Hematopoietic multipotent progenitor cell treated with erythropoietin and hydrocortisone succinate and interleukin-3 and kit ligand, for 17 days (in vitro differentiated cells): ENCODE measurements at places on chromosomes 13 and 19.

DNA sequence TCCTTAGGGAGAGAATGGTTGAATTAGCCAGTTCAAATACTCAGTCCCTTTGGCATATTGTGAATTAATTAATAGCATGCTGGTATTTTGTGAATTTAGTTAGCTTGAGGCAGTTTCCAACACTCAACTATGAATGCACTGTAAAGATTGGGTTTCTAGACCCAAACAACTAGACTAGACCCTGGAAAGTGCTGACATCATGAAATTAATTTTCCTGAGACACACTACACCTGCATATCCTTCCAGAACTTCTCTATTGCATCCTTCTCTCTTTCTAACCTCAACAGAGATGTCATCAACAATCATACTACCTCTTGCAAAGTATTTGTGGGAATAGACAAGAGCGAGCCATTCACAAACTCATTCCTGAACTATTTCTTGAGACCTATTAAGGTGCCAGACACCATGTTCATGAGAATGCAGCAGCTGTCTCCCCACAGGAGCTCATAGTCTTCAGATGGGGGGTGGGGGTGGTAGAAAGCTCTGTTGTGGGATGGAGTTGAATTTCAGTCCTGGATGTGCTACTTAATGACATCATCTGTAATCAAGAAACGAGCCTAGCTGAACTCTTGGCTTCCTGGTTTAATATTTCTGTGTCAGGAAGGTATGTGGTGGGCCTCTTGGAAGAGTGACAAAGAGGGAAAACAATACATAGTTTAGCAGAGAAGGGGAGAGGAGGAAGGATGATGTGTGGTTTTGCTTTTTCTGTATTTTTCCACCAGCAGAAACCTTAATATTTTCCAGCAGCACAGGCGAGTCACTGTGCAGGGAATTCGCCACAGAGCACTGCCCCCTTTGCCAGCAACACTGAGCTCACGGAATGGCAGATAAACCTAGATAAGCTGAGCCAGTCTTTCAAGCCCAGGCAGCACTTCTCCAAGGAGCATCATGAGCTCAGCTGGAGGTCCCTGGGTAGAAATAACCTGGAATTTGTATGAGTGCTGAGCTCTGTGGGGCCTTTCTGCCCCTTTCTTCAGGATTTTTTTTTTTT is 53.1 kb upstream of the CYSLTR2 start:
- no peak for DNase-seq

GRCh38 chr19:31578326-31578725 is 229.1 kb upstream of the TSHZ3 start:
- no peak for DNase-seq

DNA sequence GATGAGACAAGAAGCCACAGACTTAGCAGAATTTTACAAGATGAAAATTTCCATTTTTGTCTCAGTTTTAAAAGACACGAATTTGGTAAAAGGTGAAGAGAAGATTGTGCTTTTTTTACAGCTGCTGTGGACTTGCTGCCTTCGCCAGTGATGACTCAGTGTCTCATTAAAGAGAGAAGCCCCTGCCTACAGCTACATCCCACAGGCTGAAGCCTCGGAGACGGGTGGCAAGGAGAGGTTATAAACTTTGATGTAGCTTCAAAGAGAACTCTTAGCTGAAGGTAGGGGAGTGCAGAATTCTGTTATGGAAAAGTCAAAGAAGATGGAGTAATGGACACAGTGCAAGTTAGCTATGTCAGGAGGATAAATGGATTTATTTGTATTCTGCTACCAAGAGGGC is 683.4 kb upstream of the ARGLU1 start:
- DNase-seq, result no peak

GRCh38 chr13:48975101-48975855 is 434 bp upstream of the FNDC3A start:
- DNase-seq, result peak; percentile 46

DNA sequence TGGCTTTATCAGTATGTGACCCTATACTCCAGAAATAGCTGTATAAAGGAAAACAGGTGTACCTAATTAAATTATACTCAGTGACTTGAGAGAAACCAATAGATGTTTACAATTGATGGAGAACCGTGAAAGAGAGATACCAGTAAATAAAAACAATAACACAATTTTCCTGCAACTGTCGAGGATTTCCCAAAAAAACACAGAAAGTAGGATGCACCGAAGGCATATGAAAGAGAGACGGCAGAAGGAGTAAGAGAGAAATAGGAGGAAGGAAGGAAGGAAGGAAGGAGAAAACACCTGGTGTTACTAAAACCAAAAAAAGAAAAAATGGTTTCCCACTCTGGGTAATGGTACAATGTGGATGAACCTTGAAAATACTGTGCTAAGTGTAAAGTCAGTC is 6.8 kb upstream of the ZNF229 start:
- no peak for DNase-seq

DNA sequence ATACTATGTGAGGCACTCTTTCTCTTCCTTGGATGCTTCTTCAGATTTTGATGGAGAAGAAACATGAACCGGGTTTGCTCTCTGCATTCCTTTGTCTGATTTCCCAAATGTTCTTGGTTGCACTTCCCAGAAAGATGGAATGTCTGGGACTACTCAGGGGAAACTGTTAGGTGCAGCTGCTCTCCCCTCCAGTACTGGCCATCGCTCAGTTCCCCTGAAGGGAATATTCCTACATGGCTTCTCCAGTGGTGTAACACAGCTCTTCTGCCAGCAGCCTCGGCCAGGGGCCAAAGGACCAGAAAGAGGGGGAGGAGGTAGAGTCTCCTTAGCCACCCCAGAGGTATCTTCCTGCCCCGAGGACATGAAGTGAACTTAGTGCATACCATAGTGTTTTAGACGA is 33.5 kb upstream of the SPRY2 start:
- no peak for DNase-seq

GRCh38 chr13:83879431-83880171 is 2.7 kb downstream of the SLITRK1 start:
- DNase-seq, result no peak

- DNase-seq, result no peak
These were observed 7.7 kb downstream of the DZIP1 start for GRCh38 chr13:95636853-95637252.

GRCh38 chr13:35838356-35838755 is 292.8 kb downstream of the DCLK1 start:
- no peak for DNase-seq

DNA sequence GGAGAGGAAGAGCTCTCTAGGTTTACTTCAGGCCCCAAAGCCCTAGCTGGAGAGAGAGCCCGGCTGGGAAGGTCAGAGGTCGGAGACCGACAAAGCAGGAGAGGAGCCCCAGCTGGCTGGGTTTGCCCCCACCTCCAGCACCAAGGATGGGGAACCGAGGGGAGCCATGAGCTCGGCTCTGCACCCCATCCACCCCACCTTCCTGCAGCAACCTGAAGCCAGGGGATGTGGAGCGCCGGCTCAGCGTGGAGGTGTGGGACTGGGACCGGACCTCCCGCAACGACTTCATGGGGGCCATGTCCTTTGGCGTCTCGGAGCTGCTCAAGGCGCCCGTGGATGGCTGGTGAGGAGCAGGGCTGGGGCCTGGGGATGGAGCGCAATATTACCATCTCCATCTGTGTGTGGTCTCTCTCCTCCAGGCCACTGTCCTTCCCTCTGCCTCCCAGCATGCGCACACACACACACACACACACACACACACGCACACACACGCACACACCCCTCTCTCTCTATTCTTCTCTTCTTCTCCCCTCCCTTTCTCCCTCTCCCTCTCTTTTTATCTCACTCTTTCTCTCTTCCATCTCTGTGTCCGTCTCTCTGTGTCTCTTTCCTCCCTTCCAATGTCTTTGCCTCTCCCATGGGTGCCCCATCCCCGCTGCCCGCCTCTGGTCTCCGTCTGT is 10.4 kb downstream of the PRKCG start:
- no peak for DNase-seq

DNA sequence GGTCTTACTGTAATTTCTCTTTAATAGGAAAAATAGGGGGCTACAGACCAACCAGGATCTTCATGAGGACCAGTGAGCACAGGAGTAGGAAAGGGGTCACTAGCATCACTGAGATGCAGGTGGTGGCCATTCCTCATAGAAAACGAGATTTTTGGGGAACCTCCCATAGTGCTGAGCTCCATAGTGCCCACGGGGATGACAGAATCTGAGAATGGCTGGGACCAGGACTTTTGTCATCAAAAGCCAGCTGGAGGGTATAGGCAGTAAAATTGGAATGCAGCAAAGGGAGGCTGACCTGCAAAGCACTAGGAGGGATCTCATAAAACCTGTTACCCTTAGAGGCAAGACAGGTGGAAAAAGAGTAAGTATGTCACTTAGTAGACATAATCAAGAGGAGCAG is 28.4 kb upstream of the CEACAM21 start:
- no peak for DNase-seq

GRCh38 chr13:26133286-26133685 is 81.5 kb upstream of the SHISA2 start:
- DNase-seq, result no peak

DNA sequence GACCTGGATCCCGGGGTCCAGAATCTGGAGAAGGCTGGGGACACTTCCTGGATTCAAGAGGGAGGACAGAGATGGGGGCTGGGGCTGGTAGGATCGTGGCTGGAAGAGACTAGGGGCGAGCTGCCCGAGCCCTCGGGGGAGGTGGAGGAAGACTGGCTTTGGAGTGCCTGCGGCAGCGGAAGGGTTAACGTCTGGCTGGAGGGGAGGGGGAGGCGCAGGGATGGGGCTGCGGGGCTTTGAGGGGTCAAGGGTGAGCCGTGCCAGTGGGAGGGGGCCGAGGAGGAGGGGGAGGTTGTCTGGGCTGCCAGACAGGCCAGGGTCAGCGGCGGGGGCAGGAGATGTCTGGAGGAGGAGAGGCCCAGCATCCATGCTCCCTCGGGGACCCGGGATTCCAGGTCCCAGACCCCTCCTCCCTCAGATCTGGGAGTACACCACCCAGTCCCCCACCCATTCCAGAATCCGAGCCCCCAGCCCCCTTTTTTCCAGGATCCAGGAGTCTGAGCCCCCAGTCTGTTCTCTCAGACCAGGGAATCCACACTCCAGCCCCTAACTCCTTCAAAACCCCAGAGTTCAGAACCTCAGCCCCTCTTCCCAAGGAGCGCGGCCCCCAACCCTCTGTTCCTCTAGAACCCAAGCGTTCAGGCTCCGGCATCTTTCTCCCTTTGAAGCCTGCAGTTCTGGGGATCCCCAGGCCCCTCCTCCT is 3.2 kb upstream of the SPACA6 start:
- DNase-seq, result no peak

- DNase-seq, result no peak
These were observed 30.9 kb downstream of the LAMP1 start for GRCh38 chr13:113327766-113328471.

GRCh38 chr19:30864391-30865215 is 484.6 kb downstream of the TSHZ3 start:
- no peak for DNase-seq

DNA sequence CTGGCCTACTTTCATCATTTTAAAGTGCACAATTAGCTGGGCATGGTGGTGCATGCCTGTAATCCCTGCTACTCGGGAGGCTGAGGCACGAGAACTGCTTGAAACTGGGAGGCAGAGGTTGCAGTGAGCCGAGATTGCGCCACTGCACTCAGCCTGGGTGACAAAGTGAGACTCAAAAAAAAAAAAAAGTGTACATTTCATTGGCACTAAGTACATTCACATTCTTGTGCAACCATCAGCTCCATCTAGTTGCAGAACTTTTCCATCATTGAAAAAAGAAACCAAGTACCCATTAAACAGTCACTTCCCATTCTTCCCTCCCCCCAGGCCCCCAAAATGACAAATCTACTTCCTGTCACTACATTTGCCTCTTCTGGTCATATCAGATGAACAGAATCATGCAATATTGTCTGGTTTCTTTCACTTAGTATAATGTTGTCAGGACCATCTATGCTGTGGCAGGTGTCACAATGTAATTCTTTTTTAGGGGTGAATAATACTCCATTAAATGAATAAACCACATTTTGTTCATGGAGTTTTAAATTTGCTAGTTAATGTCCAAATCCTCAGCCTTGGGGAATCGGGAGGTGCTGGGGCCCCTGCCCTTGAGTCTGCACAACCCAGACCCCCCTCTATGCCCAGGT is 7.4 kb upstream of the SIGLEC11 start:
- DNase-seq, result no peak

GRCh38 chr13:27627380-27627779 is 5.7 kb downstream of the POLR1D start:
- DNase-seq, result no peak

DNA sequence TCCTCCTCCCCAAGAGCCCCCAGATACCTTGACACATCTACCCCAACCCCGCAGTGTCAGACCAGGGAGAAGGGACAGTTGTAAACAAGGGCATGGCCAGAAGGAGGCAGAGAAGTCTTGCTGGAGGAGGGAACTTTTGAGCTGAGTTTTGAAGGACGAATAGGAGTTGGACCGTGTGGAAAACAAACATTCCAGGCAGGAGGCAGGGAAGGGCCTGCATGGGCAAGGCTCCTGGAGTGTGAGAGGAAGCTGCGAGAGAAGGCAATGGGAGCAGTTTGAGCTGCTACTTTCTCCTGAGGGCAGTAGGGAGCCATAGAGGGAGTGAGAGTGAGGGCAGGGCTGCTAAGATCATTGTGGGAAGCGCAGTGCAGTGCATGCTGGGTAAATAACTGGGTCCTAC is 23.3 kb downstream of the IL12RB1 start:
- DNase-seq, result peak; percentile 57

GRCh38 chr19:16094360-16095070 is 17.2 kb upstream of the RAB8A start:
- DNase-seq, result no peak

DNA sequence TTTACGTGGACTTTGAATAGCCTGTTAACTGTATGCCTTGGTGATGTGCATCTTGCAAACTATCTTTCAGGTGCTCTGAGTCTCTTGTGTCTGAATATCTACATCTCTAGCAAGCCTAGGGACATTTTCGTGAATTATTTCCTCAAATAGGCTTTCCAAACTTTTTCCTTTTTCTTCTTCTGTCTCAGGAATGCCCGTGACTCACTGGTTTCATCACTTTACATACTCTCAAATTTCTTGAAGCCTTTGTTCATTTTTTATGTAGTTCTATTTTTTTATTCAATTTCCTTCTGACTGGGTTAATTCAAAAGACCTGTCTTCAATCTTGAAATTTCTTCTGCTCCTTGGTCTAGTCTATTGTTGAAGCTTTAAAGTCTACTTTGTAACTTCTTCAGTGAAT is 332.2 kb downstream of the OXGR1 start:
- no peak for DNase-seq

DNA sequence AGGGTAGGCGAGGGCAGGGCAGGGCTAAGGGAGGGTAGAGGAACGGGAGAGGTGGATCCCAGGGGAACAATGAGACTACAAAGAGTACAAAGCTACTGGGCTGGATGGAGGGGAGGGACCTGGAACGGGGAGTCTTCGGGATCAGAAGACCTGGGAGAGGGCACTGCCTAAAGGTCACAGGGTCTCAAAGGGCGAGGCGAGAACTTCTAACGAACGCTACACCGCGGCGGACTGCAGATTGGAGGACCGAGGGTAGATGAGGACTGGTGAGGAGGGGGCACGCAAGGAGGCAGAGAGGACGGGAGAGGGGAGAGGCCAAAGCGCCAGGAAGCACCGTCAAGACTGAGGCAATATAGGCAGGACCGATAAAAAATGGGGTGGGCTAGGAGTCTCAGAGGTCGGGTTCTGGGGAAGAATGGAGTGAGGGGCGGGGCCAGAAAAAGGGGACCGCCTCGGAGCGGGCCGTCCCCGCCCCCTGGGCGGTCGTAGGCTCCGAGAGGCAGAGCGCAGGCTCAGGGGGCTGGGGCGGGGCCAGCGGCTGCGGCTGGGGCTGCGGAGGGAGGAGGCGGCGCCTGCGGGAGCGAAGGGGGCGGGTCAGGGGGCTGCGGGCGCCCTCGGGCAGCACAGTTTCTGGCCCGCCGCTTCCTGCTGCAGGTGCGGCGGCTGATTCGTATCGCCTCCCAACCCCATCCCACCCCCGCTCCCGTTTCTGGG is 1.3 kb upstream of the KCNC3 start:
- DNase-seq, result peak; percentile 7

- DNase-seq, result no peak
These were observed 8.7 kb downstream of the EML2 start for GRCh38 chr19:45630463-45630862.
